ENCODE measurements at places on chromosomes 3 and 15. TPM values are rescaled to one million over a fixed set of nuclear protein-coding genes. Genes with fewer than 3 reads are reported as not detected.

The CPLX3 gene
- total RNA-seq = not detected

DNA sequence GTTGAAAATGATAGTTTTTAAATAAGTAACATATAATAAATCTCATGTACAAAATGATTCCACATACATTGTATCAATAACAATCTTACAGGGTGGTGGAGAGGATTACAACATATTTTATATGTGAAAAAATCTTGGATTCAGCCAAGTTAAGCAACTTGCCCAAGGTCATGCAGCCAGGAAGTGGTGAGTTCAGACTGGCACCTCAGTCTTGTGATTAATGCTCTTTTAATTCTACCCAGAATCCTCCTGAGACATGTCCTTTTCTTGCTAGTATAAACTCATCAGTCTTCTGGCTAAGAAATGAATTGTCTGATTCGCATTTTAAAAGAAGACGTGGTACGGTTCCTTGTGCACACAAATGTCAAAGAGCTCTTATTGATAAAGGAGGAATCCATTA, 4.5 kb upstream of the MYRIP start:
- DNase-seq = no peak

The HTR3E gene
- total RNA-seq = not detected

The ROBO2 gene
- total RNA-seq = not detected

DNA sequence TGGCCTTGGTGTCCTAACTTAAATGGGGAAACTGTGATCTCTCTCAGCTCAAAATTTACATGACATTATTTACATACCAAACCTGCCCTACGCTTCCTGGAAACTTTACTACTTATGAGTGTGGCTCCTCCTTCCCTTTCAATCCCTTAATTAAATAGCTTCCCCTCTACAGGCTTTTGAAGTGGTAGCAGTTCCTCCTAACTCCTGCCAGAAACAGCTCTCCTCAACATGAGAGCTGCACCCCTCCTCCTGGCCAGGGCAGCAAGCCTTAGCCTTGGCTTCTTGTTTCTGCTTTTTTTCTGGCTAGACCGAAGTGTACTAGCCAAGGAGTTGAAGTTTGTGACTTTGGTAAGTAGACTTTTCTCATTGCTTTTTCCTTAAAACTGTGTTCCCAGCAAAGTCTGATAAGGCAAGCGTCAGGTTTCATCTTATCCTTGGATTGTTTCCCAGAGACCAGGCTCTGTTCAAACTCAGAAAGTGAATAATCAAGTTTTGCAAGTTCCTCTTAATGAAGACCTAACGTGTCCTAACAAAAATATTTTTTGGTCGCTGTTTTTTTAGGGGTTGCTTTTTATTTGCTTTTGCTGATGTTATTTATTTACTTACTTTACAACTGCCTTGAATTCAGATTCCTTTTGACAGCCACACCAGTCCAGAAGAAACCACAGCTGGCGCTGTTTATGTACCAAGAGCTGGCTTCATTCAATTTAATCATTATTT, at the start of gene ACP3:
Gene ACP3, plus strand, starts transcription at position 179 of the 720 bp plus-strand sequence. Its CDS starts 50 bp downstream, at position 229.
- peak; percentile 43 for DNase-seq

The IQCF5 gene
- total RNA-seq = not detected

The PROK2 gene
- not detected for total RNA-seq

- no peak for DNase-seq
Observed at GRCh38 chr3:110343945-110344344, 727.7 kb upstream of the NECTIN3 start.

The EFHB gene
- 0.30 TPM for total RNA-seq

The OR4F15 gene
- not detected for total RNA-seq

GRCh38 chr3:29373131-29373680, 92.3 kb downstream of the RBMS3 start:
- DNase-seq = no peak

- no peak for DNase-seq
Observed at GRCh38 chr3:98012979-98013378, 22.1 kb downstream of the GABRR3 start.

The IFT80 gene
- 26.3 TPM for total RNA-seq

DNA sequence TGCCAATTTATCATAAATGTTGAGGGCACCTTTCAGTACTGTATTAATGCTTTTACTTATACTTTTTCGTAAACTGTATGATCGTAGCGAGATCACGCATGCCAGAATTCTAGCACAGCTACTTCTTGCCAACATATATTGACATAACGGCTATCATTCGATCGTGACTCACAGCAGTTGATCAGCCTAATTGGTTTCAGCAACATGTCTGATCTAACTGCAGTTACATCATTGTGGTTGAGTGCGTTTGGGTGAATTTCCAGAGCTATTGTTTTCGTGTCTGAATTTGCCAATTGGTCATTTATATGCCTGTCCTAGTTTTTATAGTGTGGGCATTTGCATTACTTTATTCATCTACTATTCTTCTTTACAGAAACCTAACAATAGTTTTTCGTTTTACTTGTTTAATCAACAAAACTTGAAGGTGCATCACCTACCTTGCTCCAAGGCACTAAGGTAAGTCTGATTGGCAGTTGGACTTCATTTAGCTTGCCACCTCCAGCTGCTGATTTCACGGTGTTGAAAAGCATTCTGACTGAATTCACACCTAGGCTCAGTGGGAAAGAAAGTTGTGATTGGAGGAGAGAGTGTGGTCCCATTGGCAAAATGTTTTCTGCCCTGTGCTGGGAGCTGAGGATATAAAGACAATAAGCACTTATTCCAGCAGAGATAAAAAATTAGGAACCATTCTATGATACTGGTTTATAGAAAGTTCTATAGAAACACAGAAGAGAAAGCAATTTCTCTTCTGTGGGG, 120.9 kb upstream of the RGMA start:
- no peak for DNase-seq

GRCh38 chr3:106609666-106610301, 741.0 kb upstream of the CBLB start:
- DNase-seq = peak; percentile 62

DNA sequence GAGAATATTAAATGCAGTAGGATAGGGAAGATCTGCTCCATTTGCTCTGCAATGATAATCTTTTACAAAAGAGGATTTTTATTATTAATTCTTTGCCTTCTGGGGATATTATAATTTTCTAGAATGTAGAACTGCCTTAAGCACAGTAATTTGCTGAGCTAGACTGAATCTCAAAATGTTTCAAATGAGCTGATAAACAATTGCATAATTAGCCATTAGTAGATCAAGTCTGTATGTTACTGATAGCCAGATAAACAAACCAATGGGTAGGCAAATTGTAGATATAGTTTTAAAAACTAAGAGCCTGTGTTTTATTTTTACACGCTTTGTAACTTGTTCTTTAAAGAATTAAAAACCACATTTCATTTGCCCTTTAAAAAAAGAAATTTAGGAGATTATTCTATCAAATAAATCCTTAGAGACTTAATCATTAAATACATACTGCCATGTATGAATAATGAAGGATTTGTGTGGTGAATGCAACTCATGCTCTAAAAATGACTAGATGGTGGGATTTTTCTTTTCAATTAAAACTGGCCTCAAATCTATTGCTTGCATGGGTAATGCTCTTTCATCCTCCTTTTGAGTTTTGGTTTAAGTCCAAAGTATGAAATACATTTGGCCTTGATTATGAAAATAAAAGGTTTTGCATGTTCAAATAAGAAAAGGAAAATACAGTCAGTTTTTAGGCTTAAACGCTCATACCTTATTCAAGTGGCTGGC, 32.6 kb upstream of the NANOGP8 start:
- DNase-seq = no peak

DNA sequence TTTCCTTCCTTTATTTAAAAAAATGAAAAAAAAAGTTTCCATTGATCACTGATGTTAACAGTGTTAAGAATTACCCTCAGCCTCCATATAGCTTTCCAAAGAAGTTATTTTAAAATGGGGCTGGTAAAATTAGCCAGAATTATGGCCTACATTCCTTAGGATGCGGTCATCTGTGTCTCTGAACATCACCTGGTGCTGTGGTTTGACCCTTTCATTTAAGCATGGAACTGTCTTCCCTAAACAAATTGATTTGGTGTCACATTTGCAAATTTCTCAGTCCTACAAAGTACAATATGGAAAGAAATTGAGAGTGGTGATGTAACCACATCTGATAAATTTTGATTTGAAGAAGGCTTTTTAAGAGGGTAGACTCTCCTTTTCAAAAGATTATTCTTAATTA, 40.3 kb upstream of the ZPLD1 start:
- no peak for DNase-seq

The VGLL3 gene
- total RNA-seq = 0.10 TPM

DNA sequence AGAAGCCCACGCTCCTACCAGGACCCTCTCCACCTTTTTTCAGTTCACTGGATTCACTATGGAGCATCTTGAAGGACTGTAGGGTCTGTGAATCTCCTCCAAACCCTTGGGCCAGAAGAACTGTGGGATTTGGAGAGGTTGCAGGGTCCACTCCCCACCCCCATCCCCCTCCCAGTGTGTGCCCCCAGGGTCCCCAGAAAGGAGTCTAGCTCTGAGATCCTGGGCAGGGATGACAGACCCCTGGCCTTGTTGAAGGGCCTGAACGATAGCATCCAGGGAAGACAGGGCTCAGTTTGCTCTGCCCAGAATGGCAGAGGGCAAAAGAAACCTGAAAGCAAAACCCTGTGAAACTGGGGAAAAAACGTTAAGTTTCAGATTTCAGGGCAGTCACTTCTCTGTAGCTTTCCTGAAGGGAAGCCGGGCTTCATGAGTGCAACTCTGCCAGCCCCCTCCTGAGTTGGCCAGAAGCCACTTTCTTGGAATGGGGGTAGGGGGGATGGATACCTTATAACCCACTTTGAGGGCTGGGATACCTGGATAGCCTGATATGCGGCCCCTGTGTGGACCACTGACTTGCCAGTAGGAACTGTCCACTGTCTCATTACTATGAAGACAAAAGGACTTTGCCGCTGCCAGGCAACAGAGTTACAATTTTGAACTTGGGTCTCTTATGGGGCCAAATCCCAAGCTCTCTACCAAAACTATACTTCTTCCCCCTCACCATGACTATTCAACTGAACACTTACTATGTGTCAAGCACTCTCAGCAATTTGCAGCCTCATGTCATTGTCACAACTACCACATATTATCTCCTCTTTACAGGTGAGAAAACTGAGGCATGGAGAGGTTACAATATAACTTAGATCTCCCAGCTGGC, 1.6 kb upstream of the CISH start:
- DNase-seq = no peak

GRCh38 chr3:105158286-105158685, 208.4 kb upstream of the ALCAM start:
- no peak for DNase-seq

- DNase-seq = no peak
Observed at GRCh38 chr15:81785181-81785580, 260.6 kb downstream of the MEX3B start.

DNA sequence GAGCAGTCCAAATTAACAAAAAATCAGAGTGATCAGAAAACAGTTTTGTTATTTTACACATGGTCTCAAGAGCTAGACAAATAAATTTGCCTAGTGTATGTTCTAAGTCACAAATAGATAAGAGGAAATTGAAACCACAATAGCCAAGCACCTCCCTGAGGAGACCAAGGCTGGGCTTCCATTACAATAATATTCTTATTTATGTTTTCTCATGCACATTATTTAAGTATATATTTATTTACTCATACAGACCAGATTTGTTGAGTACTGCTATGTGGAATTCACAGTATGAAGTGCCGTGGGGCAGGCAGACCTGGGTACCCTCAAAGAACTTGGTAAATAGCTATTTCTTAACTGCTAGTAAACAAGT, 242.3 kb upstream of the ICE2 start:
- DNase-seq = no peak

DNA sequence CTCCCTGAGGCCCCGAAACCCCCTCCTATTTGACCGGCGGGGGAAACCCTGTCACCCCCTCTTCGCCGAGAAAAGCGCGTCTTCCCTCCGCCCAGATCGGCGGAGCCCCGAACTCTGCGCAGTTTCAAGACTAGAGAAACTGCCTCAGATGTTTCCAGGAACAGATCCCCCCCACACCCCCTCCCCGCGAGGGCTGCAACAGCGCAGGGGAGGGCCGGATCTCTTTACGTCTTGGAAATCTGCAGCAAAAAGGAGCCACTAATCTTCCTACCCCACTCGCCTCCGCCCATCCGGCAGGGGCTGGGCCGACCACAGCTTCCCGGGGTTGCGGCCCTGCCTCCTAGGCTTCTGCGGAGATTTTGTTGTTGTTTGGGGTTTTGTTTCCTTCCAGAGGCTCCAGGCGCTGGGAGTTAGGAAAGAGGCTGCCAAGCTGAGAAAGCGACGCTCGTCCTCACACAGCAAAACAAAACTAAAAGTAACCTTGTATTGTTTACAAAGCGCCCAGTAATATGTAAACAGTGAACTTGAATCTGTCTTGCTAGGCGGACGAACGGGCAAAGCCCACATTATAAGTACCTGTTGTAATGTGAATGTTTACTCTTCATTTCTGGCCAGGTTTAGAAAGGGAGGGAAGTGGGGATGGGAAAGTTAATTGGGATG, 2.2 kb downstream of the FOXB1 start:
- no peak for DNase-seq

- no peak for DNase-seq
Observed at GRCh38 chr3:86244905-86245304, 746.0 kb downstream of the VGLL3 start.

DNA sequence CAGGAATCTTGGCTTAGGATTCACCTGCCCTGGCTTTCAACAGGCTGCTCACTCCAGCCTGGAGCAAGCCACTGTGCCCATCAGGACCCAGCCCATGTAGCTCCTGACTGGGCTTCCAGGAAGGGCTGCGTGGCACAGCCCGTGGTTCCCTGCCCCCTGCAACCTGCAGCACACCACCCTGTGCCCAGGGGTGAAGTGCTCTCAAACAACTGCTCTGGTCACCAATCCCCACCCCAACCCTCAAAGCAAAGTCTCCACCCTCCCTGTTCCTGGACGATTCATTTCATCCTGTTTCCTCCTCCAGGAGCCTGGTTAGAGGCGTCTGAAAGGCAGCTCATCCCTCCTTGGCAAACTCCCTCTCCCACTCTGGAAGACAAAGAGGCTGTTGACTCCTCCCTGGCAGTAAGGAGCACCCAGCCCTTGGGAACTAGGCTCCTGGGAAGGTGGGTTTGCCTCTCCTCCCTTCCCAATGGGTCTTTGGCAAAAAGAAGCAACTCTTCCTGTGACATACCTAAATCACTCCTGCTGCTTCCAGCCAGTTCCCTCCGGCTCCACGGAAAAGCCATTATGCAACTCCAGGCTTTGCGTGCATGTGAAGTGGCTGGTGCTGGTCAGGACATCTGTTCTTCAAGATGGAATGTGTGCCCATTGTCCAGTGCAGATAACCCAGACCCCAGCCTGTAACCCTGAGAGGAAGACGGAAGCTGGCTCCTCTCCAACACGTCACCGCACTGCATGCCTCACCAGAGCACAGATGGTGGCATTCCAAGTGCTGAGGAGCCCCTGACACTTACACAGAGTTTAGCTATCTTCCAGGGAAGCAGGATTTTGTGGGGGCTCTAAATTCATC, 29.1 kb upstream of the VIPR1 start:
- no peak for DNase-seq

Data from HCT116 (cell line).